Suprapubic skin (tissue), 4 donors: ENCODE measurements at places on chromosomes 7 and 10. TPM values are rescaled to one million over a fixed set of nuclear protein-coding genes. Genes with fewer than 3 reads are reported as not detected.

TUBB8 gene
- total RNA-seq = not detected

DNA sequence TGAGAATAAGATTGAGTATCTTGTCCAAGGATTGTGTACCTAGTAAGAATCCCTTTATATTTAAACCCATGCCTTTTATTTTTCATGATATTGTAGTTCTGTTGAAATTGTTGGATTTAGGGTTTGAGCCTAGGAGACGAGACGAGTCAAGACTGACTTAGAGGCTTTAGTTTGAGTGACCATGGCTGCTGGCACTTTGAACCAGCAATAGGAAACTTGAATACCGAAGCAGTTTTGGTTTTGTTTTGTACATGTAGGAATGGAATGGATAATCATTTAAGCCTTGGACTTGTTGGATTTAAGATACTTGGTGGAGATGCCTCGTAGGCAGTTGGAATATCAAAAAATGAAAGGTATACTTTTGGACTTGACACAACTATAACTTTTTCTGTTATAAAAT, 229.0 kb downstream of the BICC1 start:
- H3K27me3 ChIP-seq = no peaks in the 10 kb centered on the region
- H3K4me3 ChIP-seq = no peak overlapping the region
- no peak overlapping the region for H3K27ac ChIP-seq
- H3K36me3 ChIP-seq = no peaks in the 10 kb centered on the region
- no peak for DNase-seq

GRCh38 chr7:11895337-11895736, 63.3 kb upstream of the THSD7A start:
- H3K27me3 ChIP-seq = no peaks in the 10 kb centered on the region
- no peaks in the 10 kb centered on the region for H3K36me3 ChIP-seq
- H3K27ac ChIP-seq = no peak overlapping the region
- DNase-seq = no peak
- no peaks in the 10 kb centered on the region for H3K4me1 ChIP-seq

GRCh38 chr10:30490289-30491000, 56.5 kb downstream of the MAP3K8 start:
- H3K4me1 ChIP-seq = peaks cover 13% of the 10 kb centered on the region
- DNase-seq = no peak
- H3K36me3 ChIP-seq = no peaks in the 10 kb centered on the region
- no peak overlapping the region for H3K4me3 ChIP-seq
- H3K27me3 ChIP-seq = no peaks in the 10 kb centered on the region

- no peak overlapping the region for H3K4me3 ChIP-seq
- peaks cover 8% of the 10 kb centered on the region for H3K27me3 ChIP-seq
- H3K36me3 ChIP-seq = no peaks in the 10 kb centered on the region
- peaks cover 33% of the 10 kb centered on the region for H3K4me1 ChIP-seq
Observed at GRCh38 chr10:133353202-133353959, 4.4 kb downstream of the FUOM start.

GRCh38 chr10:111089293-111089692, 12.5 kb downstream of the ADRA2A start:
- H3K27ac ChIP-seq = no peak overlapping the region
- no peaks in the 10 kb centered on the region for H3K36me3 ChIP-seq
- no peaks in the 10 kb centered on the region for H3K27me3 ChIP-seq
- no peak overlapping the region for H3K4me3 ChIP-seq
- DNase-seq = peak; percentile 15
- H3K4me1 ChIP-seq = no peaks in the 10 kb centered on the region

- no peaks in the 10 kb centered on the region for H3K36me3 ChIP-seq
- no peaks in the 10 kb centered on the region for H3K4me1 ChIP-seq
- no peak overlapping the region for H3K4me3 ChIP-seq
- DNase-seq = no peak
Observed at GRCh38 chr10:6665847-6666246, 85.8 kb upstream of the PRKCQ start.

ZC3HAV1L gene
- 22.1 TPM for total RNA-seq

- H3K27me3 ChIP-seq = no peaks in the 10 kb centered on the region
- peaks cover 13% of the 10 kb centered on the region for H3K4me1 ChIP-seq
- no peak overlapping the region for H3K27ac ChIP-seq
- no peaks in the 10 kb centered on the region for H3K36me3 ChIP-seq
- DNase-seq = no peak
- H3K4me3 ChIP-seq = no peak overlapping the region
Observed at GRCh38 chr10:17088118-17088806, 41.3 kb downstream of the CUBN start.
